ENCODE measurements at places on chromosomes 3 and 15. TPM values are rescaled to one million over a fixed set of nuclear protein-coding genes. Genes with fewer than 3 reads are reported as not detected.

The BFSP2 gene
- not detected for total RNA-seq

DNA sequence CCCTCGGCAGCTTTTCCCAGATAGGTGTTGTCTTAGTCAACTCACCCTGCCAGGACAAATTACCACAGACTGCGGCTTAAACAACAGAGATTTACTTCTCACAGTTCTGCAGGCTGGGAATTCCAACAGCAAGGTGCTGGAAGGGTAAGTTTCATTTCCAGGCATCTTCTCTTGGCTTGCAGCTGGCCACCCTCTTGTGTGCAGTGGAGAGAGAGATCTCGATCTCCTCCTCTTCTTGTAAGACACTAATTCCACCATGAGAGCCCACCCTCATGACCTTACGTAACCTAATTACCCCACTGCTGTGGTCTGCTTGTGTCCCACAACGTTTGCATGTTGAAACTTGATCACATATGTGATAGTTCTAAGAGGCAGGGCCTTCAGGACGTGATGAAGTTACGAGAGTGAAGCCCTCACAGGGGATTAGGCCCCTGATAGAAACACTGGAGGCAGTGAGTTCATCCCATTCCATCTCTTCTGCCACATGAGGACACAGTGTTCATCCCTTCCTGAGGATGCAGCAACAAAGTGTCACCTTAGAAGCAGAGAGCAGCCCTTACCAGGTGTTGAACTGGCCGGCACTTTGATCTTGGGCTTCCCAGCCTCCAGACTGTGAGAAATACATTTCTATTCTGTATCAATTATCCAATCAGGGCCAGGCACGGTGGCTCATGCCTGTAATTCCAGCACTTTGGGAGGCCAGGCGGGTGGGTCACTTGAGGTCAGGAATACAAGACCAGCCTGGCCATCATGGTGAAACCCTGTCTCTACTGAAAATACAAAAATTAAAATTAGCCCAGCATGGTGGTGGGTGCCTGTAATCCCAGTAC lies 247.7 kb downstream of the PLCL2 start:
- DNase-seq, result no peak

The GATM gene
- 7.2 TPM for total RNA-seq

DNA sequence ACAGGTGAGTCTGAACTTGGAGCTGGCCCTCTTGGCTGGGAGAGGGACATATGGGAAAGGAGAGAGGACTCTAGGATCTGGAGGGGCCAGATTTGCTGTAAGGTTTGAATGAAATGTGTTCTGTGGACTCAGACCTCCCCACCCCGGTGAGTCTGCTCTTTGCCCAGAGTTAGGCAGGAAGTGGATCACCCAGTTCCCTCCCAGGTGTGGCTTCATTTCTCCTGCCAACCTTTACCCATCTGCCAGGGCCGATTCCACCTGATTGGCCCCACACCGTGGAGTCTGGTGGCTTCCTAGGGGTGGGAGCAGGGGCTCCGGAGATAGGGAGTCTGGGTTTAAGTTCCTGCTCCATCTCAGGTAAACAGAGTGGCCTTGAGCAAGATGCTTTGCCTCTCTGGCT lies 25.5 kb downstream of the CD276 start:
- DNase-seq, result no peak

DNA sequence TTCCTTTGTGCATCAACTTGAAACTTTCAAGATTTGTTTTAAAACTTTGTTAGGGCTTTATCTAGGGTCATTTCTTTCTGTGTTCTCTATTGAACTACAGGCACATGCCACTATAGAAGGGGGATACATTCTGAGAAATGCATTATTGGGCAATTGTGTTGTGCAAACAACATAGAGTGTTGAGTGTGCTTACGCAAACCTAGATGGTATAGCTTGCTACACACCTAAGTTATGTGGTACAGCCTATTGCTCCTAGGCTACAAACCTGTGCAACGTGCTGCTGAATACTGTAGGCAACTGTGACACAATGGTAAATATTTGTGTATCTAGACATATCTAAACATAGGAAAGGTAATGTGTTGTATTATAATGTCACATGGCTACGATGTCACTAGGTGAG lies 33.0 kb upstream of the KLF13 start:
- no peak for DNase-seq

DNA sequence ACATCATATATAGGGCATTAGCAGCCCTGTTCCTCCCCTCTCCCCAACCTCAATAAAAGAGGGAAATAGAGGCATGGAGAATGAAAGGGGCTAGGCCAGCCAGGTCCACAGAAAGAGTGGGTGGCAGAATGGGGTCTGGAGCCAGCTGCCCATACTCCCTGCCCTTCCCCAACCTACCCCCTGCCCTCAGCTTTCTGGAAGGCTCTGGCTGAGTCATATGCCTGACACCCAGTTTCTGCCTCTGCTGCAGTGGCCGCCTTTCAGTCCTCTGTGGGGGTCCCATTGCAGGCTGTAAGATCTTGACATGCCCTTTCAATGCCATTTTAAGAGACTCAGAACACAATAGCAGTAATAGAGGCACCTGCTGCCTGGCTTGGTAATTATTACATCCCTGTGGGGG lies 95.7 kb downstream of the LINGO1 start:
- DNase-seq, result peak; percentile 26

- DNase-seq, result no peak
Measured at GRCh38 chr3:171156401-171157010, 130.0 kb upstream of the SLC2A2 start.

DNA sequence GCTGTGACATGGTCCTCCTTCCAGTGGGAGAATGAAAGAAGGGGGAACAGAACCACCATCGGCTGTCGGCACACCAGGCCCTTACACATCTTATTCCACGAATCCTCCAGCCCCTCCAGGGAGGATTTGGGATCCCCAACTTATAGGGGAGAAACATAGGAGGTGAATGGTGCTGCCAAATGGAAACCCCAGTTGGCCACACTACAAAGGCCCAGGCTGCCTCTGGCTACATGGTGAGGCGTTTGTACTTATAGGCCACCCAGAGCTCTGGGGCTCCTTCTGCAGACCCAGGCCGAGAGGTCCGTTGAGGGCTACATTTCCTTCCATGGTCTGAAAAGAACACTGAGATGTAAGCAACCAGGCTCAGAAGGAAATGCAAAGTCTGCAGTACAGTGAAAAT lies 12.0 kb downstream of the AMOTL2 start:
- DNase-seq, result peak; percentile 16

DNA sequence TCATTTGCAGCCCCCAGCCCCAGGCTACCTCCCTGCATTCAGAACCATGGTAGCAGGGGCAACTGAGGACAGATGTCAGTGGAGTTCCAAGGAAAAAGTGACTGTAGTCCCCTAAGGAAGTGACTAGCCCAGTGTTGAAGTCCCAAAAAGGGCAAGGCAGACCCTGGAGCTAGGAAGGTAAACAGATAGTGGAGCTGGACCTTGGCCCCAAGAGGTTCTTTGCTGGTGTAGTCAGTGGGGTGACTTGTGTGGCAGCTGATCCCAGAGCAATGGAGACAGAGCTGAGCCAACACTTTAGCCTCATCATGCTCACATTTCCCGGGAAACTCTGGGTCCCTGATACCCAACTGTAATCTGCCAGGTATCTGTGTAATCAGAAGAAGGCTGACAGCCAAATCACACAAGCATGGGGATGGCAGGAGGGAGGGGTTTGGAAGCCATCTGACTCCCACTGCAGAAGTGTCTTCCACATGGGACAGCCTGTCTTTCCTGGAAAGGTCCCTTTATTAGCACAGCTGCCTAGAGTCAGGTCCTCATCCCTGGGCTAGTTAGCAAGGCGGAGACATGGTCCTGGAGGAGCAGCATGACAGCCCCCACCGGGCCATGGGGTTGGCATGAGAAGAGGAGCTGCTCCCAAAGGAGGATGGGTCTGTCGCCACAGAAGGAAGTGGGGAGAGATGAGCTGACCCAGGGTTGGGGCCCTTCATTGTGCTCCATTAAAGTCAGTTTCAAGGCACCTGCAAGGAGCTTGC lies 39.8 kb downstream of the PXYLP1 start:
- DNase-seq, result no peak

The SLC51A gene
- total RNA-seq, result not detected

DNA sequence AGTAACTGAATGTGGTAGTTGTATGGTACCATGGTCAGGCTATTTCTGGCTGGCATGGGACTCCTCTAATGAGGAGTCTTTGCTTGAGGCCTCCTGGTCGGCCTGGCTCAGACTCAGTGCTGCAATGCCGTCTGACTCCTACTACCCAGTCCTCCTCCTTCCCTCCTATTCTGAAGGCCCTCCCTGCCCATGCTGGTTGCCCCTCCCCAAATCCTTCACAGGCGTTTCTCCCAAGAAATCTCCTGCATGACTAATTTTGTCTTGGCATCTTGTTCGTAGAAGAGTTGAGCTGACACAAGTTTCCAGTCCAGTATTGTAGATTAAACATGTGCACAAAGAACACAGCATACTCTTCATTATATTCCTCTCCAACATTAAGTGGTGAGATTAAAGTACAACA lies 115.5 kb downstream of the NFKBIZ start:
- no peak for DNase-seq

GRCh38 chr15:51667478-51667877 lies 13.8 kb upstream of the SCG3 start:
- DNase-seq, result no peak

The NLGN1 gene
- total RNA-seq, result 3.3 TPM

DNA sequence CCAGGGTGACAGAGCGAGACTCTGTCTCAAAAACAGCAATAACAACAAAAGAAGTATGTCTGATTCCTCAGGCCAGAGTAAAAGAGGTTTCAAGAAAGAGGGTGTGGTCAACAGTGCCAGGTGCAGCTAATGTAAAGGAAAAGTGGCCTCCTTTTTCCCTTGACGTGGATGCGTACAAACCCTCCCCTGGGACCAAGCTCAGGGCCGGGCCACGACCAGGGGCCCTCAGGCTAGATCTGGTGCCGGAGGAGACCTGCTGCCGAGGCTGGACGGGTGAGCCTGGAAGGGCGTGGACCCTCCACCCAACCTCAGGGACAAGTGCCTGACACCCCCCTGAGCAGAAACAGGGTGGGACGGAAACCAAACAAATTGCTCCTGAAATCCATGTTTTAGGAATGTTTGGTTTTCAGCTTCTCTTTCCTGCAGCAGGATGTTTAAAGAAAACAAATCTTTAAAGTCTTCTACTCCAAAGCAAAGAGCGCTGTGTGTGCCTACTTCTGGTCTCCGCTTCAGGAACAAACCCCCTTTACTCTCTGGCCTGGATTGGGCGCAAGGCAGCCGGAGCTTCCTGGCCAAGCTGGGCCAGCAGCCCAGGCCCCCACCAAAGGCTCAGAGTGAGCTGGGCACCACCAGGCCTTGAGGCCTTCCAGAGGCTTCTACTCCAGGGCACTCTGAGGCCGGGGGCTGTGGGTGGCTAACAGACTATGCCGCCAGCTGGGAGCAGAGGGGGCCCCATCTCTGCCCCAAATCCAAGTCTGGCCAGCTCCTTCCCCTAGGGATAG lies 21.4 kb downstream of the ZDHHC19 start:
- no peak for DNase-seq

DNA sequence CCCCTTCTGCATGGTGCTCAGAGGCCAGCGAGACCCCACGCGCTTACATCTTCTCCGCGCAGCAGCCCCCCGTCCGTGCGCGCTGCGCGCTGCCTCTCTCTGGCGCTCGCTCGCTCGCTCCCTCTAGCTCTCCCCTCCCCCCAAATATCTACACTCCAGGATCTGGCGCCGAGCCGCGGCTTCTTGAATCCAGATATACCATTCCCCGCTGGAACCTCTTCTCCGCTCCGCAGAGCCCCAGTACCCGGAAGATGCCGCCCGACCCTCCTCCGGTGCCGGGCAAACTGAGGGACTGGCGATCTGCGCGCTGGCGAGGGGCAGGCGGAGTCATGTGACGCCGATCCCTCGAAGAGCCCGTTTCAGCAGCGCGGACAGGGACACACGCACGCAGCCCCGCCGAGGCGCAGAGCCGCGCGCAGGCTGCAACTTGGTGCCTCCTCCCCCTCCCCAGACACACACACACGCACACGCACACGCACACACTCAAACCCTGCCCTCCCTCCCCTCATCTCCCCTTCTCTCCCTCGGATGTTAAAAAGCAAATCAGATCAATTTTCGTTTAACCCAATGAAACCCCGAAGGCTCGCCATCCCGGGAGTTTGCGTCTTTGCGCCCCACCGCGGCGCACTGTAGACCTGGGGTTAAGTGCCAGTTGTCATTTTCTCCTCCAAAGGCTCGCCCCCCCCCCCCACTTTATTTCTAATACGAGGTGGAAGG lies at the start of gene RASGRF1:
RASGRF1 (minus strand) TSS at position 294 of the 717 bp plus-strand sequence; CDS start at position 12, 282 bp downstream.
- peak; percentile 61 for DNase-seq

The CKMT1B gene
- 0.84 TPM for total RNA-seq

DNA sequence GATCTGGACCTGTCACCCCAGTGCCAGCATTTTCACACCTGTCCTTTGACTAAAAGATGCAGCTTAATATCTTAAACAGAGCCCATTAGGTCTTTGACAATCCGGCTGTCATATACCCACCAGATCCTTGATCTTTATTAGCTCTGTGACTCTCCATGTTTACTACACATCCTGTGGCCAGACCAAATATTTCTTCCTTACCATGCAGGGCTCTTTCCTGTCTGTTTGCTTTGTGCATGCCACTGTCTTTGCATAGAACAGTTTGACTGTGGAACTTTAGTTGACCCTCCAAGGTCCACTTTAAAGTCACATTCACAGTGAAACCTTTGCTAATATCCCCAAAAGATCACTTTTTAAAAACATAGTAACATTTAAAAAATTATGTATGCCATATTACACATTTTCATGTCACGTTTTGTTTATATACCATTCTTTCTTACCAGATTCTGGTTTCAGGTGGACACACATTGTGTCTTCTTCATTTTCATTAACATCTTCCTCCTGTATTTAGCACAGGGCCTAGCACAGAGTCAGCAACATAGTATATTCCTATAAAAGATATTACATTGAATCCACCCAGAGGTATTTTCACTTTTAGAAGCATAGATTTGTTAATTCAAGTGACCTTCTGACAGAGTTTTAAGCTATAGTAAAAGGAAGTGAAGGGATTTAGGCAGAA lies 95.8 kb downstream of the RAP2B start:
- no peak for DNase-seq

GRCh38 chr3:150376001-150376848 lies 31.9 kb upstream of the TSC22D2 start:
- no peak for DNase-seq

DNA sequence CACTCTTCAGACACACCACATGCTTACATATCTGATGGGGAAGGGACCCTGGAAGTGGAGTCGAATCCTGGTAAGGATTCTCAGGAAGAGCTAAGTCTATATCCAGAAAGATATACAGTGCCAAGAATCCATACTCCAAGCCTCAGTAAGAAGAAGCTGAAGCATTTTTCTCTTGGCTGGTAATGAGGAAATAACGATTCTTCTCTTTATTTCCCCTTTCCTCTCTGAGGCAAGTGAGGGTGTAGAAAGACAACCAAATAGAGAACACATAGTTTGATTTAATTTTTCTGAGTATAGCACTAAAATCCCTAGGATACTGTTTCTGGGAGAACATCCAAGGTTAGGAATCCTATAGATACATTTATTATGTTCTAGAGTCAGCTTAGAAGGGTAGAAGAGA lies 857.3 kb downstream of the TUSC7 start:
- no peak for DNase-seq

DNA sequence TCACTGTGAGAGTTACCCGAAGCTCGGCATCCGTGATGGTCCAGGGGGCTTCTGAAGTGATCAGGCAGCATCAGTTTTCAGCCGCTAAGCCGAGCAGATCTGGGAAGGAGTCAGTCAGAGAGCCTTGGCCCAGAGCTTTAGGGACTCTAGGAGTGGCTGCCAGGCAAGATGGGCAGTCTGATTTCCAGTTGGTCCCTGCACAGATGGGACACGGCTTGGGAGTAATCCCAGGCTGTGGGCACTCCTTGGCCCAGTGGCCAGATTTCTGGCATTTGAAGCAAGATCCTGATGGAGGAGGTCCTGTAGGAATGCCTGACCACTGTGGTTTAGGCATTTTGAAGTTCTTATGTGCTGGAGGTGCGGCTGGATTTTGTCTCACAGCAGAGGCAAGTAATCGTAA lies 10.5 kb upstream of the IP6K2 start:
- peak; percentile 39 for DNase-seq

The PFN2 gene
- total RNA-seq, result 28.6 TPM

The DPPA4 gene
- total RNA-seq, result not detected
